Ovary (tissue), 10 donors: ENCODE measurements at places on chromosomes 5 and 9. TPM values are rescaled to one million over a fixed set of nuclear protein-coding genes. Genes with fewer than 3 reads are reported as not detected.

SKP1 gene
- 277 TPM for total RNA-seq

RLN1 gene
- not detected for total RNA-seq

ACOT12 gene
- not detected for total RNA-seq

HTR4 gene
- 0.11 TPM for total RNA-seq
